Upper lobe of left lung (tissue), 6 donors: ENCODE measurements at places on chromosomes 7 and 10.
A peak's percentile ranks its signal among the peaks of the same experiment; 100 is the strongest.

GRCh38 chr10:124671486-124672075, 72.6 kb downstream of the FAM53B start:
- peak overlapping the region; percentile 69 for H3K27ac ChIP-seq
- H3K27me3 ChIP-seq: no peaks in the 10 kb centered on the region
- no peak for DNase-seq

DNA sequence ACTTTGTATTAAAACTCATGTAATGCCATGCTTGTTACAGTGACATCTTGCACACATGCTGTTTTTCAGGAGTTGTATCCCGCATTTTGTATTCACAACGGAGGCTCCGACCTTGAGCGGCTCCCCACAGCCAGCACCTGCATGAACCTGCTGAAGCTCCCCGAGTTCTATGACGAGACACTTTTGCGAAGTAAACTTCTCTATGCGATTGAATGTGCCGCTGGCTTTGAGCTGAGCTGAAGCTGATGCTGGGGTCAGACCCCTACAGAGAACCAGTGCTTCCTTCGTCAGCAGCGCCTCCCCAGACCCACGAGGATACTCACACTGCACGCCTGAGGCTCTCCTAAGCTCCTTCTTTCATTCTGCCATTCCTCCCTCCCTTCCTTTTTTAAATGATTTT, 69.3 kb upstream of the DNAJB6 start:
- peaks cover 8% of the 10 kb centered on the region for H3K4me1 ChIP-seq
- H3K27me3 ChIP-seq: no peaks in the 10 kb centered on the region
- H3K4me3 ChIP-seq: no peak overlapping the region
- H3K36me3 ChIP-seq: peaks cover 74% of the 10 kb centered on the region
- no peak overlapping the region for H3K27ac ChIP-seq

- H3K4me3 ChIP-seq: no peak overlapping the region
- H3K36me3 ChIP-seq: no peaks in the 10 kb centered on the region
- H3K27me3 ChIP-seq: no peaks in the 10 kb centered on the region
- peaks cover 19% of the 10 kb centered on the region for H3K4me1 ChIP-seq
- DNase-seq: no peak
- H3K27ac ChIP-seq: peak overlapping the region; percentile 70
Measured at GRCh38 chr7:131628634-131629033, 72.2 kb upstream of the PODXL start.

DNA sequence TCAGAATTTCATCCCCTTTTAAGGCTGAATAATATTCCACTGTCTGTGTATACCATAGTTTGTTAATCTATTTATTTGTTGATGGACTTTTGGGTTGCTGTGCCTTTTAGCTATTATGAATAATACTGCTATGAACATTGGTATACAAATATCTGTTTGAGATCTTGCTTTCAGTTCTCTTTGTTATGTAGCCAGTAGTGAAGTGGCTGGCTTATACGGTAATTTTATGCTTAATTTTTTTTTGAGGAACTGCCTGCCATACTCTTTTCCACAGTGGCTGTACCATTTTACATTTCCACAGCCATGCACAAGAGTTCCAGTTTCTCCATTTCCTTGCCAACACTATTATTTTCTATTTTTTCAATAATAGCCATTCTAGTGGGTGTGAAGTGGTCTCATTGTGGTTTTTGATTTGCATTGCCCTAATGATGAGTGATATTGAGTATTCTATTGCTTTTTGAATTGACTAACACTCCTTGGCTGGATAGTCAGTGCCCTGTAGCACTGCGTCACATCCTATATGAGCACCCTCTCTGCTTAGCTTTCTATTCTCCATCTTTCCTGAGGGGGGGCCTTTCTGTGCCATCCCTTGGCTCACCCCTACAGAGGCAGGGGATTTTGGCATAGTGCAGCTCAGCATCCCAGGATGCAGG, 29.4 kb upstream of the RAPGEF5 start:
- no peak overlapping the region for H3K27ac ChIP-seq
- H3K4me1 ChIP-seq: no peaks in the 10 kb centered on the region
- H3K27me3 ChIP-seq: no peaks in the 10 kb centered on the region
- no peak for DNase-seq

DNA sequence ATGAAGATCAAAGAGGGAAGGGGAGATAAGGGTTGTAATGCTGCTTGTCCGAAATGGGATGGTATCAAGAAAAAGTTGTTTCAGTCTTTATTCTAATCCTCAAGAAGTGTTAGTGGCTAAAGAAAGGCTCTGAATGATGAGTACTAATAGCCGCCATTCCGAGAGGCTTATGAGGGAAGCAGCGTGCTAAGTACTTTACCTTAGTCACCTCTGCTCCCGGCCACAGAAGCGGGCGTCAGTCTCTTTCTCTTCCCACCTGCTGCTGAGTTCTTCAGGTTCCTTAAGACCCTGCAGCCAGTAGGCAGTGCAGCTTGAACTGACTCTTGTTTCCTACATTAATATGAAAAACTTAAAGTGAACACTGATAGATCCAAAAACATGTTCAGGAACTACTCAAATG, 73.1 kb downstream of the EEPD1 start:
- no peaks in the 10 kb centered on the region for H3K27me3 ChIP-seq
- H3K36me3 ChIP-seq: no peaks in the 10 kb centered on the region
- H3K4me3 ChIP-seq: no peak overlapping the region
- H3K27ac ChIP-seq: no peak overlapping the region
- H3K4me1 ChIP-seq: no peaks in the 10 kb centered on the region
- no peak for DNase-seq

GRCh38 chr7:5872326-5872725, 8.3 kb upstream of the OCM start:
- no peak for DNase-seq
- H3K4me3 ChIP-seq: no peak overlapping the region
- no peaks in the 10 kb centered on the region for H3K36me3 ChIP-seq
- no peaks in the 10 kb centered on the region for H3K4me1 ChIP-seq
- no peak overlapping the region for H3K27ac ChIP-seq

DNA sequence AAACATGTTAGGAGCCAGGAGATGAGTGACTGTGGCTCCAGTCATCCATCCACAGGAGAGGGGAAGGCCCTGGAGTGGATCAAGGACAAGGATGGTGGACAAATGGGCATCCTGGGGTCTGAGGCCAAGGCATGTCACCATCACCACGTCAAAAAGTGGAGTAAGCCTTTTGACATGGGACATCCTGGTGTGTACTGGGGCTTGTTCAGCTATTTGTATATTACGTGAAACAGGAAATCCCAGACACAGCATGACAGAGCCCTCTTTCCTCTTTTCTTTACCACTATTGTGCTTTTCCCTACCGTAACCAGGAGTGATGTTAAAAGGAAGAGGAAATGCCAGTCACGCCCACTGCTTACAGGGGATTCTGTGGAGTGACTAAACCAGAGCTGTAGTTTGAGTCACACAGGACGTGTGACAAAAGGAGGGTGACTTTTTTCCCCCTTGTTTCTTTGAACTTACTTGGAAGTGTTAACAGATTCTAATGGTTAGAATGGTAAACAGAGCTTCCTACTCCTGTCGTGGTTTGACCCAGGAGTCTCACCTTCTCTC, 15.4 kb downstream of the ACSL5 start:
- H3K4me3 ChIP-seq: no peak overlapping the region
- peak overlapping the region; percentile 77 for H3K27ac ChIP-seq
- H3K27me3 ChIP-seq: no peaks in the 10 kb centered on the region
- no peaks in the 10 kb centered on the region for H3K36me3 ChIP-seq
- no peak for DNase-seq
- peaks cover 43% of the 10 kb centered on the region for H3K4me1 ChIP-seq

GRCh38 chr10:132403511-132404168, 6.6 kb downstream of the PWWP2B start:
- peak overlapping the region; percentile 94 for H3K27ac ChIP-seq
- H3K4me1 ChIP-seq: peaks cover 70% of the 10 kb centered on the region
- H3K36me3 ChIP-seq: peaks cover 24% of the 10 kb centered on the region
- H3K4me3 ChIP-seq: no peak overlapping the region
- no peaks in the 10 kb centered on the region for H3K27me3 ChIP-seq

DNA sequence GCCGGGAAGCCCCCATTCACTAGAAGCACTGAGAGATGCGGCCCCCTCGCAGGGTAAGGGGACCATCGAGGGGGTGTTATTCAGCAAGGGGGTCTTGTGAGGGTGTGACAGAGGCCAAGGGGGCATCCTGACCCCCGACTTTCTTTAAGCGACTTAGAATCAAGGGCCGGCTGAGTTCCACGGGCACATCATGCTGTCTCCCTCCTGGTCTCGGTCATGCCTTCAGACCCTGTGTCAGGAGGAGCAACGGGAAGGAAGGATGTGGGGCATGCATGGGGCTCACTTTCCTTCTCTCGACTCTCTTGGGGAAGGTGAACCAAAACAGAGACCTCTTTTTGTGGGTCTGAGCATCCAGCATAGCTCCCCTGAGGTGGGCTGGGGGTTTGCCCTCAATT, 2.5 kb downstream of the ACSL5 start:
- H3K4me1 ChIP-seq: peaks cover 25% of the 10 kb centered on the region
- peak overlapping the region; percentile 23 for H3K4me3 ChIP-seq
- H3K27ac ChIP-seq: peak overlapping the region; percentile 93
- H3K27me3 ChIP-seq: no peaks in the 10 kb centered on the region

GRCh38 chr10:67257018-67257417, 331.2 kb downstream of the LRRTM3 start:
- no peaks in the 10 kb centered on the region for H3K36me3 ChIP-seq
- no peak overlapping the region for H3K27ac ChIP-seq
- H3K27me3 ChIP-seq: no peaks in the 10 kb centered on the region

DNA sequence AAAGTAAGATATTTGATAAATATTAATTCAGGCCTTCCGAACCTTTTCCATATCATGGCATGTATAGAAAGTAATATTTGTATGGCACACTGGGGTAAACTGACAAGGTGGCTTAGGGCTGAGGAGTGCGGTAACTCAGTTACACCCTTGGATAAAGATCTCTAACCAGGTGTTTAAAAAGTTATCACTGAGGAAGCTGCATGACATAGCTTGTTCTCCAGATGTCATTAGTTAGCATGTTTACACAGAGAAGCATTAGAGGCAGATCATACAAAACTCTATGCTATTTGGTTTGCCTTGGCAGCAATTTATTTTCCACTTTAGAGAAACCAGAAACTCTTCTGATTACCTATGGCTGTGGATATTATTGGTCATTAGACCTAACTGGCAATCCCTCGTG, 118.2 kb downstream of the ST7 start:
- DNase-seq: no peak
- no peak overlapping the region for H3K4me3 ChIP-seq

DNA sequence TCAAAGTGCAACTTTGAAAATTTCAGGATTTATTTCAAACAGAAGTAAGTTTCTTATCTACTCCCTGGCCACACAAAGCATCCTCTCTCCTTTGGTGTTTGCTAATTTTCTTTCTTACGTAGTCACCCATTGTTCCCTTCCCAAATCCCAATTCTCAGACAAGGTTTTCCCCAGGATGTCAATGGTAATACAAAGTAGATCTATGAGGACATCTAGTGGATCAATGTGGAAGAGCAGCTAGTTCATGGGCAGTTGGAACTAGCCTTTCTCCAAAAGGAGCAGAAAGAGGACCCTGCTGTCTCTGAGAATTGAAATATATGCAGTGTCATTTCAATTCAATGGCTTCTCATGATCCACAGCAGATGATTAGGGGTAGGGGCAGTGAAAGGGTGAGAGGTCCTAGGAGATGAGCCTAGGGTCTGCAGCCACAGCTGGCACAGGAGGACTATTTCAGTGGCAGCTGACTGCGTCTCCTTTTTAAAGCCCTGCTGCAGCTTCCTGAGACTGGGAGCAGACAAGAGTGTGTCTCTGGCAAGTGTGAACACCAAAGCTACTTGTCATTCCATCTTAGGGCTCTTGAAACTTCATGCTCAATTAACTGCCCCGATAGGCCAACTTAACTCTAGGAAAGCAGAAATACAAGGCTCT, 632.6 kb downstream of the KCNMA1 start:
- no peaks in the 10 kb centered on the region for H3K27me3 ChIP-seq
- DNase-seq: no peak
- no peak overlapping the region for H3K4me3 ChIP-seq
- no peaks in the 10 kb centered on the region for H3K36me3 ChIP-seq

- H3K4me1 ChIP-seq: no peaks in the 10 kb centered on the region
- no peak overlapping the region for H3K27ac ChIP-seq
- H3K4me3 ChIP-seq: no peak overlapping the region
- H3K36me3 ChIP-seq: no peaks in the 10 kb centered on the region
Measured at GRCh38 chr7:154684666-154685563, 318.0 kb downstream of the PAXIP1 start.
